Tibial nerve (tissue), 4 donors: ENCODE measurements at places on chromosomes 3 and 15.
A peak's percentile ranks its signal among the peaks of the same experiment; 100 is the strongest.

DNA sequence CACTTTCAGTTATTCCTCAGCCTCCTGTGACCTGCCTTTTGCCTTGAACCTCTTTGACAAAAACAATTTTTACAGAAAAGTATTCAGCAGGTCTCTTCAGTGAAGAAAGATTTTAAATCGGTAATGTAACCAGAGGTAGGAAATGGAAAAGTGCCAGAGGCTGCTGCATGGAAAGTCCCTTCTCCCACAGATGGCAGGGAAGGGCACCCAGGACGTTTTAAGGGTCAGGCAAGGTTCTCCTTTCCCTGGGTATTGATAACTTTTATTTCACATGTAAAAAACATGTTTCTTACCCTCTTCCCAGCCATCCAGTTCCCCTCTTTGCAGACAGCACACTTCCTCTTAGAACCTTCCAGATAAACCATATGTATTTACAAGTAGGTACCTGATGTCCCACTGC, 185.6 kb downstream of the OR4M2 start:
- no peaks in the 10 kb centered on the region for H3K36me3 ChIP-seq
- no peak overlapping the region for H3K27ac ChIP-seq
- DNase-seq: no peak
- no peaks in the 10 kb centered on the region for H3K4me1 ChIP-seq
- no peak overlapping the region for H3K4me3 ChIP-seq

GRCh38 chr15:39641191-39641889, 60.5 kb downstream of the THBS1 start:
- no peaks in the 10 kb centered on the region for H3K27me3 ChIP-seq
- H3K27ac ChIP-seq: no peak overlapping the region
- H3K36me3 ChIP-seq: no peaks in the 10 kb centered on the region
- DNase-seq: no peak
- H3K4me1 ChIP-seq: peaks cover 7% of the 10 kb centered on the region

GRCh38 chr3:160108362-160108761, 116.9 kb upstream of the C3orf80 start:
- no peak overlapping the region for H3K4me3 ChIP-seq
- H3K27me3 ChIP-seq: no peaks in the 10 kb centered on the region
- no peaks in the 10 kb centered on the region for H3K36me3 ChIP-seq
- no peak for DNase-seq
- peaks cover 3% of the 10 kb centered on the region for H3K4me1 ChIP-seq

GRCh38 chr3:58205981-58206380, 4.8 kb downstream of the DNASE1L3 start:
- no peak overlapping the region for H3K27ac ChIP-seq
- no peak for DNase-seq
- H3K36me3 ChIP-seq: no peaks in the 10 kb centered on the region
- no peak overlapping the region for H3K4me3 ChIP-seq
- H3K27me3 ChIP-seq: no peaks in the 10 kb centered on the region
- H3K4me1 ChIP-seq: peaks cover 3% of the 10 kb centered on the region

DNA sequence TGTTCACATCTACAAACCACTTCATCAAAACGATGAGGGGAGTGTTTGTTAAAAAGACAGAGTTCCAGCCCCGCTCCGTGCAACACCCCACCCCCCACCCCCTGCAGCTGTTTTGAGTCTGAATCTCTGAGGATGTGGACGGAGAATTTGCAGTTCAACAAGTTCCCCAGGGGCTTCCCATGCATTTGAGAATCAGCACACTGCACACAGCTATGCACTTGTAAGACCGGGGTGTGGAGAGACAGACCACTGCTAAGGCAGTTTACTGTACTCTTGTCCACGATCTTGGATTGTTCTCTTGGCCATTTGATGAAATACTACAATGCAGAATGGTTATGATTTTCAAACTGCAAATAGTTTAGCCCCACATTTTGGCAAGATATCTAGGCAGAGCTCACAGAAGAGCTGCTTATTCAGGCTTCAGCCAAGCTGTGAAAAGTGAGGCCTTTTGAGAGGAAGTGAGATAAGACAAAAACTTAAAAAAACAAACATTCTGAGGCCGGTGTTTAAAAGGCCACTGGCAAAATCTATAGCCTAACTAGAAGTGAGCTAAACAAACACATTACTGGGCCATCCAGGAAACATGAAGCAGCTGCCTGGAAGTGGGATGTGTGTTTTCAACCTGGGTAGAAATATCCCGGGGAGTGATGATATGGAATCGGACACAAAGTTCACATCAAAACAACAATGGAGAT, 308.2 kb upstream of the ADAMTS9 start:
- peaks cover 31% of the 10 kb centered on the region for H3K4me1 ChIP-seq
- DNase-seq: no peak
- H3K36me3 ChIP-seq: no peaks in the 10 kb centered on the region
- no peaks in the 10 kb centered on the region for H3K27me3 ChIP-seq
- H3K27ac ChIP-seq: peak overlapping the region; percentile 41
- no peak overlapping the region for H3K4me3 ChIP-seq

DNA sequence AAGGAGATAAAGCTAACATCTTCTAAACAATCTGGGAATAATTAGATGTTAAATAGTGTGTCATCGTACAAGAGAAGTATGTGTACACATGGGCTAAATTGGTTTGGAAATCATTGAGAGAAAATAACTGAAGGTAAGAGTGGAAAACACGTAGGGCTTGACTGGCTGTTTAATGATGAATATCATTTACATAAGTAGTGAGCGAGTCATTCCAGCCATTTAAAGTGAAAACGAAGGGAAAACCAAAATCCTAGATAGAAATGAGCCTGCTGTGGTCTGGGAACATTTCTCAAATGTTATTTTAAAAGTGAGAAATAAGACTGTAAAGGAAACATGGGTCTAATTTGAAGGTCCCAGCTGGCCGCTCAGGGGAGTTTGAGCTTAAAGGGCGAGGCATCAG, 41.9 kb upstream of the KCNMB2 start:
- no peak for DNase-seq
- H3K4me3 ChIP-seq: no peak overlapping the region
- no peaks in the 10 kb centered on the region for H3K27me3 ChIP-seq
- H3K27ac ChIP-seq: no peak overlapping the region

DNA sequence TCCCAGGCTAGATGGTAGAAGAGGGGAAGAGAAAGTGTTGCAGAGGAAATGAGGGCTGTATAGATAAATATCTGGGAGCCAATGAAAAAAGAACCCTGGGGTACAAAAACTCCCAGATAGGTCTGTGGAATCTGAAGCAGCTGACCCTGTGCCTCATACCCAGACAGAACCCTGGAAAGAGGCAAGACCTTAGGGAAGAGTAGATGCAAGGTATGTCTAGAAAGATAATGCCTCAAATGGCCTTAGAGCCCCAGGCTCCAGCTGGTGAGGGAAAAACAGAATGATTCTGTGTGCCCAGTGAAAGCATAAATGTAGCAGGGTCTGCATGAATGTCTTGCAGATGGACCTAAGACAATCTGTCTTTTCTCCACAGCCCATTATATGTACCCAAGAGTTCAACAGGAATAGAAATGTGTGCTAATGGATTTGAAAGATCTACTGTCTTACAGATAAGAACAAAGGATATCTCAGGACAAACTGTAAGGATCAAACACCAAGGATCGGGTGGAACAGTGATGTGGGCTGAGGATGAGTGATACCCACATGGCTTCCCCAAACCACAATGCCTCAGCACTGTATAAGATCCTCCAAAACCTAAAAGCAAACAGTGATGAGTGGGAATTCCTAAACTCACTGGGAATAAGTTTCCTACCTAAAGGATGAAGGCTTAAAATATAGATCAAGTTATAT, 58.8 kb downstream of the NCEH1 start:
- H3K4me1 ChIP-seq: no peaks in the 10 kb centered on the region
- no peak overlapping the region for H3K27ac ChIP-seq
- no peak overlapping the region for H3K4me3 ChIP-seq
- DNase-seq: no peak
- no peaks in the 10 kb centered on the region for H3K27me3 ChIP-seq
- no peaks in the 10 kb centered on the region for H3K36me3 ChIP-seq

- peaks cover 14% of the 10 kb centered on the region for H3K36me3 ChIP-seq
- H3K27me3 ChIP-seq: no peaks in the 10 kb centered on the region
- no peak overlapping the region for H3K4me3 ChIP-seq
- DNase-seq: no peak
- no peak overlapping the region for H3K27ac ChIP-seq
- no peaks in the 10 kb centered on the region for H3K4me1 ChIP-seq
Measured at GRCh38 chr15:60350108-60350507, 47.7 kb downstream of the ANXA2 start.

GRCh38 chr3:169666376-169667165, 3.1 kb upstream of the MECOM start:
- peaks cover 2% of the 10 kb centered on the region for H3K27me3 ChIP-seq
- no peak overlapping the region for H3K4me3 ChIP-seq
- no peak for DNase-seq
- H3K4me1 ChIP-seq: peaks cover 52% of the 10 kb centered on the region

DNA sequence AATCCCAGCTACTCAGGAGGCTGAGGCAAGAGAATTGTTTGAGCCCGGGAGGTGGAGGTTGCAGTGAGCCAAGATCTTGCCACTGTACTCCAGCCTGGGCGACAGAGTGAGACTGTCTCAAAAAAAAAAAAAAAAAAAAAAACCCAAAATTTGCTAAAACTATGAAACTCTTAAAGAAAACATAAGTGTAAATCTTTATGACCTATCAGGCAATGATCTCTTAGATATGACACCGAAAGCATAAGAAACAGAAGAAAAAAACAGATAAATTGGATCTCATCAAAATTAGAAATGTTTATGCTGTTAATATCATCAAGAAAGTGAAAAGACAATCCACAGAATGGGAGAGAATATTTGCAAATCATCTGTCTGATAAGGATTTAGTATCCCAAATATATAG, 15.3 kb downstream of the GRAMD2A start:
- H3K27ac ChIP-seq: no peak overlapping the region
- peaks cover 22% of the 10 kb centered on the region for H3K27me3 ChIP-seq
- no peaks in the 10 kb centered on the region for H3K36me3 ChIP-seq
- DNase-seq: no peak

GRCh38 chr3:61608711-61609110, 47.3 kb downstream of the PTPRG start:
- H3K27me3 ChIP-seq: no peaks in the 10 kb centered on the region
- H3K36me3 ChIP-seq: no peaks in the 10 kb centered on the region

DNA sequence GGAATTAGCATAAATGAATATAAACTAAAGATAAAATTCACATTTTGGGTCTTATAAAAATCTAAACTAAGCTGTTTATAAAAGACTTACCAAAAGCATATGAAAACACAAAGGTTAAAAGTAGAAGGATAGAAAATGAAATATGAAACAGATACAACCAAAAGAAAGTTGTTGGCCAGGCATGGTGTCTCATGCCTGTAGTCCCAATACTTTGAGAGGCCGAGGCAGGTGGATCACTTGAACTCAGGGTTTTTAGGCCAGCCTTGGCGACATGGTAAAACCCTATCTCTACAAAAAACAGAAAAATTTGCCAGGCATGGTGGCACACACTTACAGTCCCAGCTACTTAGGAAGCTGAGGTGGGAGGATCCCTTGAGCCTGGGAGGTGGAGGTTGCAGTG, 51.0 kb downstream of the CPA3 start:
- DNase-seq: no peak
- no peak overlapping the region for H3K4me3 ChIP-seq
- H3K36me3 ChIP-seq: no peaks in the 10 kb centered on the region
- no peak overlapping the region for H3K27ac ChIP-seq
- no peaks in the 10 kb centered on the region for H3K4me1 ChIP-seq

- no peak for DNase-seq
- H3K4me3 ChIP-seq: no peak overlapping the region
- H3K27ac ChIP-seq: no peak overlapping the region
- H3K36me3 ChIP-seq: no peaks in the 10 kb centered on the region
- no peaks in the 10 kb centered on the region for H3K4me1 ChIP-seq
Measured at GRCh38 chr3:74436184-74436583, 178.3 kb downstream of the CNTN3 start.

- no peak overlapping the region for H3K4me3 ChIP-seq
- DNase-seq: no peak
- no peaks in the 10 kb centered on the region for H3K27me3 ChIP-seq
- no peaks in the 10 kb centered on the region for H3K36me3 ChIP-seq
Measured at GRCh38 chr15:56794553-56795329, 61.4 kb upstream of the ZNF280D start.

DNA sequence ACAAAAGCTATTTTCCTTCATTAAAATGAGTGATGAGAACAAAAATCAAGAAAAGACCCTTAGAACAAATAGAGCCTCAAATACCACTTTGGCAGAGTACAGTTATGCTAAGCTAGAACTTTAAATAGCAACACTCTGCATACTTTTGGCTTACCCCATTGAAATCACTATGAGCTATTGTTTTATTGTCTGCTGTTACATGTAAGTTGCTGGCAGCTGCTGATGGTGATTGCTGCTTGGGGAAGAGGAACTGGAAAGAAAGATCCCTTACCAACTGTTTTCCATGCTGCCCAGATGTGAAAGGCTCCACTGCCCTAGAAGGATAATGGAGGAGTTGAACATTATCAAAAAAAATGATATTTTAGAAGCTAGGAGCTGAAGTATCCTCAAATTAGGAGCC, 135.4 kb downstream of the SYNPR start:
- no peak for DNase-seq
- no peaks in the 10 kb centered on the region for H3K36me3 ChIP-seq
- no peak overlapping the region for H3K4me3 ChIP-seq
- no peaks in the 10 kb centered on the region for H3K27me3 ChIP-seq
- no peak overlapping the region for H3K27ac ChIP-seq

- no peak overlapping the region for H3K4me3 ChIP-seq
- no peak for DNase-seq
- H3K4me1 ChIP-seq: no peaks in the 10 kb centered on the region
Measured at GRCh38 chr3:36837089-36837488, 72.7 kb upstream of the DCLK3 start.

DNA sequence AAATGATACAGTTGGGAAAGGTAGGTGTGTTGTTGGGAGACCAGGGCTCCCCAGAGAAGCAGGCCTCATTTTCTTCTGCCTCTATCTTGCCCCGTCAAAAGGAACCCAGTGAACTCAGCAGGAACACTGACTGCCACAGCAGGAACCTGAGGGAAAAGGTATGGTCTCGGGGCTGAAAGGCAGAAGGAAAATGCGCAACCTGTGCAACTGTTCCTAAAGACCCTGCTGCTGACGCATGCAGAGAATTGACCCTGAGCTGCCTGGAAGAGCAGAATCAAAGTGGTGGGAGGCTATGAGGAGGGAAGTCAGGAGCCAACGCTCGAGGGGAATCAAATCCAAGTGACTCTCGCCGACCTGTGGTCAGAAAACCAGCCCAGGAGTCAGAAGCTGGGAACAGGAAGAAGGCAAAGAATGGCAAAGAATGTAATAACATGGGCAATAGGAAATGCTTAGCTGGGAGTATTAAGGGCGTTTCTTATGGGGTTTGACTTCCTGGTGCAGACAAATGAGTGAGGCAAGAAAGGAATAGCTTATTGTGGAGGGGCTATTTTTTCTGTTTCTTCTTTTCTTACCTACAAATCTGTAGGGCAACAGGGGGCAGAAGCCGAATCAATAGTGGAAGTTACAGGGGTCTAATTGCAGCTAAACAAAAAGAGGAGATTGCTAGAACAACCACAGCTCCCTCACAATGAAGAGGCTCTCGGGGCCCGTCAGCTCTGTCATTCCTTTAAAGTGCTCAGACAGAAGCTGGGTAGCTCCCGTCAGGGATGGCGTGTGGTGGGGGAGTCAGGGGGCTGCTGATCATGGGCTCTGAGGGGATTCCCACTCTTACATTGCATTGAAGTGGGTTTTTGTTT, 65.4 kb upstream of the DLG1 start:
- no peak overlapping the region for H3K4me3 ChIP-seq
- H3K36me3 ChIP-seq: no peaks in the 10 kb centered on the region
- no peaks in the 10 kb centered on the region for H3K4me1 ChIP-seq
